ENCODE measurements at places on chromosomes 6 and 20.

DNA sequence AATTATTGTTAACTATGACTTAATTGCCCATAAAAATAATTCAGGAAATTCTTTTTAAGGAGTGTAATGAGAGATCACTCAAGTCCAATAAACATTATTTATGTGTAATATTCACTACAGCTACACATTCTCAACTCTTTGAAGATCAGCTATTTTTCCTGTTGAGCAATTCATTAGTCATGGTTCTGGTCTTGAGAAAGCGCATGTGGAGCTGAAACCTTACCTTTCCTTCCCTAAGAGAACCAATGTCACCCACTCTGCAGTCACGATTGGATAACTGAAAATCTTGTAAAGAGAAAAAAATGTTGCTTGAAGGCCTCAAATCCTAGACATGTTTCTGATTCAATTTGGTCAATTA, 736.9 kb upstream of the MARCKS start:
- DNase-seq, result no peak

DNA sequence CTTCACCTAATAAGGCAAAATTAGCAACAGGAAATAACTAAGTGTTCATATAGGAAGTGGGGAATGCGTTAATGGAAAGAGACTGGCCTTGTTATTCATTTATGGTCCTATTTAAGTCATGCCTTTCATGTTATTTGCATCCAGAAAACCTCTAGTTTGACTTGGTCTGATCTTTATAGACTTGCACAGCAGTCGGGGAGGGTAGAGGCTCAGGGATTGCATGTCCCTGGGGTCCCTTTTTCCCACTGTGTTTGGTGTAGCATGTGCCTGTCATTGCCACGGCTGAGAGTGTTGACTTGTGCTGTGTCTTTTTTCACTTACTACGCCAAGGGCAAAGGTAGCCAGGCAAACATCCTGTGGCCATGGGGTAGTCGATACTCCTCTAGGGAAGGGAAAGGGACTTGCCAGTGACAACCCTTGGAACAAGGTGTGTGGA, 105.4 kb upstream of the RIN2 start:
- DNase-seq, result no peak

DNA sequence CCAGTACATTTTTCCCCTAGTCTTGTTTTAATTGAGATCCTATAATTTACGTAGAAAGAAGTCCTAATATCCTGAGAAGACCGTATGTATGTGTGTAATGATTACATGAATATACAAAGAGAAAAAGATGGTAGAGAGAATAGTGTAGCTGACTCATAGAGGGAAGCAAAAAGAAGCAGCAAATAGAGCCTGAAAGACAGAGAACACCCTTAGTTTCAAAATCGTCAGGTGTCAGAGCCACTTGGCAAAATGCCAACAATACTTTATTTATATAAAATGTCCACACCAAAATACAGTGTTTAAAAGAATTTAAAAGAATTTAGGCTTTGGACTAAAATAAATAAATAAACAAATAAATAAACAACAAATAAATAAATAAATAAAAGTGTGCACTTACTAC, 1414.1 kb upstream of the EYS start:
- DNase-seq, result no peak

DNA sequence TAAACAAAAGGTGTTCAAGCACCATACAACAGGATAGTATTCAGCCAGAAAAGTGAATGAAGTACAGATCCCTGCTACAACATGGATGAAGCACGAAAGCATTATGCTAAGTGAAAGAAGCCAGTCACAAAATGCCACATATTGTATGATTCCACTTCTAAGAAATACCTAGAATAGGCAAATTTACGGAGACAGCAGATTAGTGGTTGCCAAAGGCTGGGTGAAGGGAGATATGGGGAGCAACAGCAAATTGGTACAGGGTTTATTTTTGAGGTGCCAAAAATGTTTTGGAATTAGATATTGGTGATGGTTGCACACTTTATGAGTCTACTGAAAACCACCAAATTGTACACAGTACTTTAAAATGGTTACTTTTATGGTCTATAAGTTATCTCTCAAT, 23.2 kb downstream of the MAP3K5 start:
- no peak for DNase-seq

GRCh38 chr6:82958551-82958950, 107.1 kb downstream of the UBE3D start:
- DNase-seq, result no peak

DNA sequence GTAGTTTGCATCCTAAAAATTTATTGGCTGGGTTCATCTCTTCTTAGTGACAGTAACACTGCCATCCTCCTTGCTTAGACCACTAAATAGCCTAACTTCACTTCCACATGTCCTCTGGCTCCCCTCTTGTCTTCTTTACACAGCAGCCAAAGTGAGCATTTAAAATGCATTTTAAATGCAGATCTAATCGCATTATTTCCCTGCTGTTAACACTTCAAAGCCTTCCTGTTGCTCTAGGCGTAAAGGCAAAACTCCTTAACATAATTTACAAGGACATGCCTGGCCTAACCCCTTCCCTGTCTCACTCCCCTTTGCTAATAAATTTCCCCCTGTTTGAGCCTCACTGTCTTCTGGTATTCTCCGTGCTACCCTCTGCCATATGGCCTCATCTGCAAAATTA, 26.5 kb downstream of the NKAIN2 start:
- DNase-seq, result no peak

GRCh38 chr6:28401172-28401571, 1.6 kb upstream of the ZSCAN12 start:
- DNase-seq, result no peak

DNA sequence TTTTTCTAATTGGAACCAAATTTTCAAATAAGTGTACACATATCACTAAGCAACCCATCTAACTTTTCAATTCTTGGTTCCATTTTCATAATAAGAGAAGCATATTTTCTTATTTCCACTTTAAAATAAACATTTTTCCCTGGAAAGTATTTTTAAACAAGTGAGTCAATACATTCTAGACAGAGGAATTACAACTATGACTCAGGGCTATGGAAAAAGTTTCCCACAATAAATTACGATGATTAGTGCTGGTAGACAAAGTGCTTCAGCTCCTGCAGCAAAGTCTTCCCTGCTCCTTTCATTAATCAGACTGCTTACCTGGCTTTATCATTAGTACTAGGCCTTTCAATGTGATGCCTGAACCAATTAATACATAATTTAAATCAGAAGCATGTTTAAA, 322.5 kb downstream of the HACE1 start:
- DNase-seq, result no peak

DNA sequence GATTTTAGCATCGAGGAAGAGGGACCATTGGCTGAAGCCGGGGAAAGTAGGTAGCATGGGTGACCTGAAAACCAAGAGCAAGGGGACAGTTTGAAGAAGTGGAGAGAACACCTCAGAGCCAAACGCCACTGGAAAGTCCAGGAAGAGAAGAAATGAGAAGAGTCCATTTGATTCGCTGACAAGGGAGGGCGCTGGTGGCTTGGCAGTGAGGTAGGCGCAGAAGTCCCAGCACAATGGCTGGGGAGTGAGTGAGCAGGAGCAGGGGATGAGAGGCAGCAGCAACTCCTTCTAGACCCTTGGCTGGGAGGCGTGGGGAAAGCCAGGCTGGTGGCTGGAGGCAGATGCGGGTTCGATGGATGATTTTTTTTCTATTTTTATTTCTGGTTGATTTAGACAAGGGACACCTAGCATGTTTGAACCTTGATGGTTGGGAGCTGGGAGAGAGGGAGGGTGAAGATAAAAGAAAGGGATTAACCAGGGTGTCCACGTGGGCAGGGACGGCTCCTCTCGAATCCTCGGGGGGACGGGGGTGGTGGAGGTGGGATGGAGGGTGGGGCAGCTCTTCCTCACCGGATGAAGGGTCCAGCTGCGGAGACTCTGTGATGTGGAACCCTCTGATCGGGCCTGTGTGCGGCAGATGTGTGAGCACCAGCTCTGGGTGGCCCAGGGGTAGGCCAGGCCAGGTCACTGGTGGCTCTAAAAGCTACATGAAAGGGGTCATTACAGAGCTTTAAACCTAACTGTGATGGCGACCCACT, 164.2 kb downstream of the NFATC2 start:
- no peak for DNase-seq

- DNase-seq, result no peak
These were observed 19.0 kb downstream of the SENP6 start for GRCh38 chr6:75620381-75621304.

GRCh38 chr6:86152546-86152945, 509.9 kb upstream of the SYNCRIP start:
- no peak for DNase-seq

GRCh38 chr20:52864916-52865605, 107.1 kb upstream of the TSHZ2 start:
- DNase-seq, result no peak

GRCh38 chr6:114085211-114085610, 114.3 kb upstream of the HDAC2 start:
- no peak for DNase-seq

GRCh38 chr6:82484001-82484400, 120.4 kb downstream of the TPBG start:
- DNase-seq, result no peak
